ENCODE measurements at places on chromosomes 6 and 20. TPM values are rescaled to one million over a fixed set of nuclear protein-coding genes. Genes with fewer than 3 reads are reported as not detected.

CST9 gene
- total RNA-seq: not detected

RIMS4 gene
- 0.47 TPM for total RNA-seq

TREML2 gene
- not detected for total RNA-seq

GRCh38 chr20:2264118-2264517 is 31.7 kb upstream of the TGM3 start:
- DNase-seq: no peak
- H3K27ac ChIP-seq: no peak overlapping the region
- no peaks in the 10 kb centered on the region for H3K4me1 ChIP-seq
- no peak overlapping the region for H3K4me3 ChIP-seq
- no peaks in the 10 kb centered on the region for H3K27me3 ChIP-seq

DNA sequence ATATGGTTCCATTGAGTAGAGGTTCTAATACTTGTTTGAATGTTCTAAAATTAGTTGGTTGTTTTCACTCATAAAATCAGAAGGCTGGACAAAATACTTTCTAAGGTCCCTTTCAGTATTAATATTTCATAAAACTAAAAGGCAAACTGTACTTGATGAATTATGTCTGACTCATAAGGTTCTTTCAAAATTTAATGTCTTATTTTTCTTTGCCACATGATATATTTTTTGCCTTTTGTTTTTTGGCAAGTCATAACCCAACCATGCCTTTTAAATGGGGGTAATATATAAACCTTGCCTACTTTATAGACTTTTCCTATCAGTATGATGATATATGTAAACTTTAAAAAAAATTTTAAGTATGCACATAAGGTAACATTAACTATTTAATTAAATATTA is 244.7 kb downstream of the PTPRK start:
- no peaks in the 10 kb centered on the region for H3K27me3 ChIP-seq
- H3K36me3 ChIP-seq: no peaks in the 10 kb centered on the region
- H3K4me3 ChIP-seq: no peak overlapping the region
- peaks cover 7% of the 10 kb centered on the region for H3K4me1 ChIP-seq
- no peak for DNase-seq

DNA sequence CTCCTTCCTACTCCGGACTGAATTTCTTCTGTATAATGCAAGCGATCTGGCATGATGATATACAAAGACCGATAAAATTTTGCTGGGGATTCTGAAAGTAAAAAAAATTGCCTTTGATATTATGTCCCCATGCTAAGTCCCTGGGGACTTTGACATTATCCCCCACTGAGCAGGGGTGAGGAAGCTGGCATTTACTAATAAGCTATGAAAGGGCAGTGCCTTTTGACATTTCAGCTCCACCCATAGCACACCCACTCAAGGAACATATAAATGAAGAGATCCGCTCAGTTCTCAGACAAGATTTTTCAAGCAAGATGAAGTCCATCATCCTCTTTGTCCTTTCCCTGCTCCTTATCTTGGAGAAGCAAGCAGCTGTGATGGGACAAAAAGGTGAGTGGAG is at the start of gene SEMG2:
Gene SEMG2 (plus strand): TSS at position 298 of the 400 bp plus-strand sequence. CDS start 17 bp downstream, at position 315.
- no peak for DNase-seq
- no peak within 1 kb of the TSS for H3K27ac ChIP-seq
- H3K4me3 ChIP-seq: no peak within 1 kb of the TSS
- H3K36me3 ChIP-seq: no peaks in the 10 kb centered on the region

DNA sequence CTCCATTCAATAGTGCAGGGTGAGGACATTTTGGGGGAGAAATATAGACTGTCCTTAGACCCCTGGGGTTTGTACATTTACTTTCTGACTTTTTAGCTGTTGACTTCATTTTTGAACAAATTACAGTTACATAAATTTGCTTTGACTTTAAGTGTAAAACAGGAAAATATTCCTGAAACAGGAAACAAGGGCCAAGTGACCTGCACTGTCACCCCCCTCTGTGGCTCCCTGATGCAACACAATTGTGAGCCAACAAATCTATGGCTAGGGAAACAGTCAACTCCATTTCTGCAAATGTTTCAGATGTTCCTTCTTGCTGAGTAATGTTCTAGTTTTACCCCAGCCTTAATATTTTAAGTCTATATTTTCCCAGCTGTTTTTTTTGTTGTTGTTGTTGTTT is 39.8 kb downstream of the HLA-A start:
- DNase-seq: no peak
- no peaks in the 10 kb centered on the region for H3K27me3 ChIP-seq
- H3K4me3 ChIP-seq: no peak overlapping the region
- no peaks in the 10 kb centered on the region for H3K4me1 ChIP-seq
- H3K27ac ChIP-seq: no peak overlapping the region

DNA sequence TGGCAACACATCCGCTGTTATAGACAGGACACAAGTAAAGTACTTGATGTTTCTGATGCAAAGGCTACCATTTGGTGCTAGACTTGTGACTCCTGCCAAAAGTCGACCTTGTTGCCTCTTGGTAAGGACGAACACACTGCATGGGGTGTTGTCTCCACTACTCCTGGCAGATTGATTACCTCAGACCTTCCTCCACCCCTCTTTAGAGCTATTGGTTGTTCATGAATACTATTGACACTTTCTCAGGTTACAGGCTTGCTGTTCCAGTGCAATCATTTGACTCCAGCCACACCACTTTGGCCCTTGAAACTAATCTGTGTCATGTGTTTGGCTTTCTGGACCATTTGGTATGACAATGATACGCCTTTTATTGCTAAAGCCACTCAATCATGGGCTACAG is 62.3 kb downstream of the TRMT11 start:
- H3K36me3 ChIP-seq: peaks cover 15% of the 10 kb centered on the region
- H3K27ac ChIP-seq: no peak overlapping the region
- DNase-seq: no peak
- H3K27me3 ChIP-seq: no peaks in the 10 kb centered on the region
